ENCODE measurements at places on chromosomes 1 and 21. TPM values are rescaled to one million over a fixed set of nuclear protein-coding genes. Genes with fewer than 3 reads are reported as not detected.

GRCh38 chr1:59554011-59554663 is 257.2 kb downstream of the FGGY start:
- no peak for DNase-seq

DNA sequence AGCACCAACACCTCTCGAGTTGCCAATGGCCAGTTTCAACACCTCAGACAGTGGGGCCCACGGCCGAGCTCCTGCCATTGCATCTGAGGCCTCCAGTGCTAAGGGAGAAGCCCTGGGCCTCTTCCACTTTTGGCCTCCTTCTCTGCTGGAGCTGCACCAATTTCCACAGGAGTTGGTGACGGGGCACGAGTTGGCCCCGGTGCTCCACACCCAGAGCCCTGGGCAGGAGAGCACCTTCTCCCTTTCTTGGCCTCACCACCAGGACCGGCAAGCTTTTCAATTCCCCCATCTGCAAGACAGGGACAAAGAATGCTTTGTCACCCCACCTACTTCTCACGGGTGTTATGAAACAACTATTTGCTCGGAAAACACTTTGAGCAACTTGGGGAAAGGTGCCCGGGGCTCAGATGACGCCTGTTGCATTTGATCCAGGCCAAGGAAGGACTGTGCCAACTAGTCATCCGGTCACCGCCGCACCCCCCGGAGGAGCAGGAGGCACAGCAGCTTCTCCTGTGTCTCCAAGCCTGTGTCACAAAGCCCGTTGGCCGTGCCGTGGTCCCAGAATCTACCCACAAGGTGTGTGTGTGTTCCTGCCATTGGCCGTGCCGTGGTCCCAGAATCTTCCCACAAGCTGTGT is 55.2 kb downstream of the TOMM20 start:
- peak; percentile 91 for DNase-seq

GRCh38 chr1:59718989-59719360 is 95.8 kb upstream of the HOOK1 start:
- DNase-seq, result no peak

DNA sequence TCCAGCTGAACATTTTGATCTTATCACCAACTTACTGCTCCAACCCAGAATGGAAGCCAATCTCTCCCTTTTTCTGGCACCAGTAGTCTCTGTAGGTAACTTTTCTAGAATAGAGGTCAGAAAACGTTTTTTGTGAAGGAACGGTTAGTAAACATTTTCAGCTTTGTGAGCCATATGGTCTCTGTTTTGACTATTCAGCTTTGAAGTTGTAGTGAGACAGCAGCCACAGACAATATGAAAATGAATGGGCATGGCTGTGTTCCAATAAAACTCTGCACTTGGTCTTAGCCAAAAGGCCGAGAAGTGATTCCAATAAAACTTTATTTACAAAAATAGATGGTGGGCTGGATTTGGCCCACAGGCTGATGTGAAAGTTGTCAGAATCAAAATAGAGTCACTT is 28.9 kb downstream of the MAP10 start:
- peak; percentile 71 for DNase-seq

- peak; percentile 66 for DNase-seq
Observed at GRCh38 chr1:244226435-244226834, 175.4 kb downstream of the ZBTB18 start.

- DNase-seq, result peak; percentile 91
Observed at GRCh38 chr1:1406821-1407635, at the start of gene MRPL20. MRPL20 (minus strand) TSS chr1:1407293; CDS start chr1:1407217, 76 bp downstream.

DNA sequence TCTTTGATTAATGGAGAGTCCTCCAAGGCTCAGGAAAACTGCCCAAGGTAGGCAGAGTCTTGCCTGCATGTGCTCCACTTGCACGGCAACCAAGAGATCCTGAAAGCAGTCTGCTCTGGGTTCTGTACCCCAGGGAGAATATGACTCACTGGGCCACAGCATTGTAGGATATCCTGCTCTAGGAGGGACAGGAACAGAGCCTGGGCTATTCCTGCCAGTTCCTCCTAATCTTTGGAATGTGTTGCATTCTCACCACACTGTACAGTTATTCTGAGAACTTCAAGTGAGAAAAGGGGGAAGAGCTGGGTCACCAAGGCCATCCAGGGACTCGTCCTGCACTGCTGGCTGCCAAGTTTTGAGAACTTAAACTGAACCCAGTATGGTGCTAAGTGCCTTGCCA is 278.5 kb downstream of the MATN1 start:
- DNase-seq, result peak; percentile 22

PRAMEF8 gene
- not detected for total RNA-seq

S100A7 gene
- not detected for total RNA-seq

DNA sequence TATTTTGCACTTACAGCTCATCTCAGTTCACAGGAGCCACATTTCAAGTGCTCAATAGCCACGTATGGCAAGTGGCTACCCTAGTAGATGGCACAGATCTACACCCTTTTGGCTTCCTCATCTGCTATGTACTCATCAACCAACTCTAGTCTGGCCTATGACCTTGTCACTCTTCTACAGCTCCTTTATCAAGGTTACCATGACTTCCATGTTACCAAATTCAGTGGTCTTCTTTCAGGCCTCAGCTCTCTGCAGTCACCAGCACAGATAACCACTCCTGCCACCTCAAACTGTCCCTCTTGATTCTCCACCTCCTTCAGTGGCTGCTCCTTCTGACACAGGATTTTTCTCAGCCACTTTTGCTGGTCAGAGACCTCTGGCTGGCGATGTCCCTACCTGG is 11.7 kb upstream of the USP48 start:
- DNase-seq, result no peak

CLCA1 gene
- total RNA-seq, result not detected

PRAMEF27 gene
- not detected for total RNA-seq

OR2T11 gene
- not detected for total RNA-seq

AQP10 gene
- total RNA-seq, result not detected

KIAA0040 gene
- total RNA-seq, result 4.4 TPM

DNA sequence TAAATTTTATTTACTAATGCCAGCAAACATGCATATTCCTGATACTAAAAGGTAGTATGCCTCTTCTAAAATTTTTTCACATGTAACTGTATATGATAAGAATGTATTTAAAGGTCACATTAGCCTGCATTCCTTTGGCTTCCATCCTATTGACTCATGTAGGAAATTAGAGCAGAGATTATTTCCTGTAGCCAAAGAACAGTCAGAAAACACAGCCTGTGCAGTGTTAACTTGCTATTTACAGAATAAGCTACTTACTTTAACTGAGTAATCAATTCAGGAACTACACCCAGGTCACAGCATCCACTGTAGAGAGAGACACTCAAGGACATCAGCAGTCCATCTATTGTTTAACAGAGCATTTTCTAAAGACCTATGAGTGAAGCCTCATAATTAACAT is 154.5 kb upstream of the ADGRL4 start:
- peak; percentile 20 for DNase-seq

DNA sequence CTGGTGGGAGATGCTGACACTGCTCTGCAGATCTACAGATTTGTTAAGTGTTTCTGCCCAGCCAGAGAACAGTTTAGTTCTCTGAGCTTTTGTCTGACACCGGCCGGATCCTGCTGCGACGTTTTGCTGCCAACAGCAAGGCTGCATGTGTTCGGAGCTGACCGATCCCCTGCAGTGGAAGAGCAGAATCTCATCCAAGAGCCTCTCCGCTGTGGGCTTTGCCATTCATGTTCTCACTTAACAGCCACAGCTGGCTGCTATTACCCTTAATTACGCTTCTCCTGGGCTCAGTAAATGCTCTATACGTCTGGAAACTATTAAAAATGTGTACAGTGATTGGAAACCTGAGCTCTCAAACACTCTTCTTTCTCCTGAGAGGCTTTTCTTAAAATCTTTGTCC is 105.3 kb downstream of the BCAR3 start:
- DNase-seq, result no peak
